ENCODE measurements at places on chromosomes 3 and 15. TPM values are rescaled to one million over a fixed set of nuclear protein-coding genes. Genes with fewer than 3 reads are reported as not detected.

DNA sequence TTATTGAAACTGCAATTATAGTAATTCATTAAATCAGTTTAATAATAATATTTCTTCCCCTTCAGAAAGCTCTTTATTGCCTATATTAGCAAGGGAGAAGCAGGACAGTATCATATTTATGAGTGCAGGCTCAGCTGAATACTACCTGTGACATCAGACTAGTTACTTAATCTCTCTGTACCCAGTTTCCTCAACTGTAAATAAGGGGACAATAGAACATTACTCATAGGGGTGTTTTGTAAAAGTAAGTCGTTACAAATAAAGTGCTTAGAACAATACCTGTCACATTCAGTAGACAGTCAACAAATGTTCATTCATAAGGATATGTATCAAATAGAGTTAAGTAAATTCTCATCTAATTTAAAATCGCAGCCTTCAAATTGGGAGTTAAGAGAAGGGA is 12.1 kb upstream of the VPS39 start:
- DNase-seq: no peak

GRCh38 chr3:52724511-52724910 is 18.6 kb downstream of the SPCS1 start:
- no peak for DNase-seq

GRCh38 chr3:39038165-39038564 is 13.6 kb downstream of the SCN11A start:
- no peak for DNase-seq

Gene TEX55
- not detected for total RNA-seq

DNA sequence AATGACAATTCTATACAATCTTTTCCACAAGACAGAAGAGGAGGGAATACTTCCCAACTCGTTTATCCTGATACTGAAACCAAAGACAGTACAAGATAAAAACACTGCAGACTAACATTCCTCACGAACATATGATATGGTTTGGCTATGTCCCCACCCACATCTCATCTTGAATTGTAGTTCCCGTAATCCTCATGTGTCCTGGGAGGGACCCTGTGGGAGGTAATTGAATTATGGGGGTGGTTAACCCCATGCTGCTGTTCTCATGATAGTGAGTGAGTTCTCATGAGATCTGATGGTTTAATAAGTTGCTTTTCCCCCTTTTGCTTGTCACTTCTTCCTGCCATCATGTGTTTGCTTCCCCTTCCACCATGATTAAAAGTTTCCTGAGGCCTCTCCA is 83.9 kb upstream of the PROK2 start:
- no peak for DNase-seq

Gene SERPINI2
- not detected for total RNA-seq

Gene CAMK1
- total RNA-seq: 21.4 TPM

DNA sequence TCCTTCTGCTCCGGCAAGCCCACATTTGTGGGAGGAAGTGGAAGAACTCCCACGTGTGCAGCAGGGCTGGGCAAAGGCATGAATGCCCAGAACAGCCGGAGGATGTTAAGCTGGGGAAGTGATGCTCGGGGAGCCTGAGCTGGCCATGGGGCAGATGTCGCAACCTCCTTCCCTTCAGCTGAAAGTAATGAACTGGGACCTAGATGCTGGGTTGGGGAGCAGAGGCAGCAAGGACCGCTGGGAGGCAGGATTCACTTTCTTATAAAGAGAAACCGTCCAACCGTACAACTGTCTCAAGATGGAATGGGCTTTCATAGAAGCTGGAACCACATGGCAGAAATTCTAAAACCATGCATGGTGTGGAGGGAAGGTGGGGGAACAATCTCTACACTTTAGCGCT is 290.9 kb downstream of the OCA2 start:
- DNase-seq: no peak

GRCh38 chr15:52575072-52575471 is 6.2 kb upstream of the ARPP19 start:
- DNase-seq: no peak

Gene FBXO40
- total RNA-seq: under 0.01 TPM

- DNase-seq: no peak
These were observed 146.6 kb downstream of the ATP10A start for GRCh38 chr15:25716414-25717126.

GRCh38 chr3:179794355-179794754 is 141.5 kb downstream of the USP13 start:
- DNase-seq: no peak

Gene PLSCR2
- not detected for total RNA-seq

DNA sequence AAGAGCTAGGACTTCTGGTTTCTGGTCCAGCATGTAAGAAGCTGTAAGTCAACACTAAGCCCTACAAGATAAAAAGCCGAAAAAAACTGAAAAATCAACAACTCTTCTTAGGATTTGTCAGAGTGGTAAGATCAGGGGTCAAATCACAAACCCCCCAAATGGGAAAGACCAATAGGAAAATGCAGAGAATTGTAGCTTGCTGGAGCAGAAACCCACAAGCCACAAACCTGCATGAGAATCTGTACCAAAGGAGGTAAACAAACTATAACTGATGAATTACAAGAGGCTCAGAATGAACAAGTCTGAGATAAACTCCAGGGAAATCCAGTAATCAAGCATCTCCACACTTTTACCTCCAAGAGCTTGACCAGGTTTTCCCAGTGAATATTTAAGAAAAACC is 36.0 kb downstream of the RFX7 start:
- no peak for DNase-seq

- DNase-seq: peak; percentile 57
These were observed 17.9 kb downstream of the SLC35A5 start for GRCh38 chr3:112579697-112580096.

GRCh38 chr3:108780235-108780634 is 23.0 kb upstream of the RETNLB start:
- no peak for DNase-seq
